ENCODE measurements at places on chromosomes 7 and 10.

DNA sequence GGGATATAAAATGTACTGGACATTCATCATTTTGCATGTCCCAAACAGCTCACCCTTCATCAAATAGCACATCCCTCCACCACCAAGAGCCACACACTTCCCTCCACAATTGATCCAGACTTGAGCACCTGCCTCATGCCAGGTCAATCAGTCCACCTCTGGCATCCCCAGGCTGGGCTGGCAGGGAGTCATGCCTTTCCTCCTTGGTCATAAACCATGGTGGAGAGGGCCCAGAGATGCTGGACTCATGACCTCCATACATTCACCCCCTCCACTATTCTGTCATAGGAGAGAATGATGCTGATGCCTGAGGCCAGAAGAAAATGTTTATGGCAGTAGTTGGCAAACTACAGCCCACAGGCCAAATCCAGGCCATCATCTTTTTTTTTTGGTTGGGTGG lies 16.1 kb upstream of the GDF10 start:
- DNase-seq, result no peak

DNA sequence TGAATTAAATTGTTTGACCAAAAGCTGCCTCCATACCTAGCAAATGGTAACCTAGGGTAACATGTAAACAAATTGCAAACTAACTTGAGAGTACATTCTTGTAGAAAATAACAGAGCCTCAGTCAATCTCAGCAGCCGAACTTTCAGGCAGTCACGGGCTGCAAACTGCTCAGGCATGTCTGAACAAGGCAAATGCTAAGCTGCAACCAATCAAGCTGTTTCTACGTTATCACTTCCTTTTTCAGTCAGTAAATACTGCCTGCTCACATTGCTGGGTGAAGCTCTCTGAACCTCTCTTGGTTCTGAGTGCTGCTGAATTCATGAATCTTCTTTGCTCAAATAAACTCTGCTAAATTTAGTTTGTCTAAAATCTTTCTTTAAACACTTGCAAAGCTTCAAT lies 1212.4 kb downstream of the SORCS1 start:
- no peak for DNase-seq

DNA sequence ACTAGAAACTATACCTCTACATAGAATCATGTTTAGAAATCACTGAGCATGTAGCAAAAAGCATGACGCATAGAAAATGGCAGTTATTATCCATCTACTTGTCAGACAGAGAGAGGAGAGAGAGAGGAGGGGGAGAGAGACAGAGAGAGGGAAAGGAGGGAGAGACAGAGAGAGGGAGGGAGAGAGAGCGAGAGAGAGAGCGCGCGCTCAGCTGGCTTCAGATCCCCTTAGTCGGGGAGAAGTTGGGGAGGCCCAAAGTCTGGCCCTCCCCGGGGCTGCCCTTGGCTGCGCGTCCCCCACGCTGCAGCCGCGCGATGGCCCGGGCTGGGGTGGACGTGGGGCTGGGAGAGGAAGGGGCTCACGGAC lies 37.0 kb downstream of the CNPY1 start:
- no peak for DNase-seq

DNA sequence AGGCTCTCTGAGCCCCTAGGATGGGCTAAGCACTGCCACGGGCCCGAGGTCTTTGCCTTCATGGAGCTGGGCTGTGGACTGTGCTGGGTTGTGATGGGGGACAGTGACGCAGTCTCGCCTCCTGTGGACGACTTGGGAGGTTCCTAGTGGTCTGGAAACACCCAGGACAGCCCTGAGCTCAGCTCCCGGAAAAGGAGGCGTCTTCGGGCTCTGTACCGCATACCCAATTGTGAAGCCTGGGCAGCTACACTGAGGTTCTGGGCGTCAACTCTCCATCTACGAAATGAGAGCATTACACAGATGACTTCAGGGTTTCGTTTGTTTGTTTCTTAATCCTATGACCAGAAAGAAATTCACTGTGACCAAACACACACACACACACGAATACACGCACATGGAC lies 79.6 kb upstream of the KAT6B start:
- no peak for DNase-seq

Data from fibroblast of skin of left biceps (primary cell).